ENCODE measurements at places on chromosomes 5 and 9.
A peak's percentile ranks its signal among the peaks of the same experiment; 100 is the strongest.

- DNase-seq: no peak
Observed at GRCh38 chr5:113153512-113154097, 177.0 kb downstream of the DCP2 start.

GRCh38 chr9:131774636-131775035 is 34.8 kb upstream of the RAPGEF1 start:
- no peak for DNase-seq

DNA sequence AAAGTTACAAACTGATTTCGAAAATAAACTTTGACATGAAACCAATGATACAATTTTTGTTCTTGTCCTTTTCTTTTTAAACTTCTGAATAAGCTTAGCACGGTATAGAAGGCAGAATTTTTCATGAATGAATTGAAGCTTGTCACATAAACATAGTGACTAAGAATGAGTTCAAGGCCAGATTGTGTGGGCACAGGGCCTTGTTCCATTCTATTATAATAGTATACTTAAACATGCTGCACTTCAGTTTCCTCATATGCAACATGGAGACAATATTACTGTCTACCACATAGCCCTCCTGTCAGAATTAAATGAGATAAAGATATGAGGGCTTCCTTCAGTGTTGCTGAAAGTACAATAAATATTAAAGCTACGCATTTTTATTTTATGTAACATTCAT is 204.2 kb upstream of the HAPLN1 start:
- no peak for DNase-seq

- DNase-seq: no peak
Observed at GRCh38 chr5:109714592-109714991, 24.9 kb downstream of the MAN2A1 start.

- DNase-seq: no peak
Observed at GRCh38 chr9:109940561-109940960, 160.6 kb downstream of the PALM2AKAP2 start.

DNA sequence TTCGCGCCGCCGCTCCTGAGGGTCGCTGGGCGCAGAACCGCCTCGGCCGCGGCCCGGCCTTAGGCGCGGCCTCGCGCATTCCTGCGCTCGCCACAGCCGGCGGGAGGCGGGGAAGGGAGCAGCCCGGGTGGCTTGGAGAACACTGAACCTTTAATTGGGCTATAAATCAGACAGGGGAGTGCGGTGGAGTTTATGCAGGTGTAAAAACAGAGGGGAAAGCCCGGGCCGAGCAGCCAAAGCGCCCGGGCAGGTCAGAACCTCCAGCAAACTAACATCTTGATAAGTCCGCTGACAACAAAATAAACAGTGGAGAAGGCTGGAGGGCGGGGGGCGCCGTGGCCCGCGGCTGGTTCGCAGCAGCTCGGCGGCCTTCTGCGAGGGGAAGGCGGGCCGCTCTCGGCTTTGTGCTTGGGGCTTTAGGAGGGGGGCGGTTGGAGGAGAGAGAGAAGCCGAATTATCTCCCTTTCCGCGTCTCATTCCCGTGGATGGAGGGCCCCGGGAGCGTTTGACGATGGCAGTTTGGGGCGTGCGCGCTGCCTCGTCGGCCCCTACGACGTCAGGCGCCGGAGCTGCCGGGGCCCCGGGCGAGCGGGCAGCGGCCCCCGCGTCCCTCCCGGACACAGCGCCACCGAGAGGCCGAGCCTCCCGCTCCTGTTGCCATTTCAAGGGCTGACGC is 11.3 kb downstream of the FOXD1 start:
- peak; percentile 91 for DNase-seq

- DNase-seq: no peak
Observed at GRCh38 chr5:110716247-110717245, 9.9 kb downstream of the TMEM232 start.

- DNase-seq: no peak
Observed at GRCh38 chr9:32430720-32431119, 46.3 kb downstream of the ACO1 start.

- DNase-seq: no peak
Observed at GRCh38 chr5:172429201-172429940, 25.0 kb downstream of the SH3PXD2B start.

GRCh38 chr9:116337015-116337414 is 183.4 kb downstream of the PAPPA start:
- DNase-seq: peak; percentile 23

GRCh38 chr9:21836437-21837161 is 34.2 kb downstream of the MTAP start:
- no peak for DNase-seq

DNA sequence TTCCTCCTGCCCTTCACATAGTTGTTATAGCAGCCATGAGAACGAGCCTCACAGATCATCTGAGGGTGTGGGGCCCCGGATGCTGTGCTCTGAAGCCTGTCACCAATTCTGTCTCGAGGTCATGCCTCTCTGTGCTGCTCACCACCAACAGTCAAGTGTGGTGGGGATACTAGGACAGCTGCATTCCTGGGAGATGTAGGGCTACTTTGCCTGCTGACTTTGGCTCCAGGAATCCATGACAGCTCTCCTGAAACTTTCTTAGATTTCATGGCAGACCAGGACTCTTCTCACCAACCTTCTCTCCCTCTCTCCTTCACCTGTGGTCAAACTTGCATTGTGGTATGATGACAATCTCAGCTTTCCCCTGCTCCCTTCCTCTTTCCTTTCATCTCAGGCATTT is 395.9 kb downstream of the PSAT1 start:
- DNase-seq: no peak

DNA sequence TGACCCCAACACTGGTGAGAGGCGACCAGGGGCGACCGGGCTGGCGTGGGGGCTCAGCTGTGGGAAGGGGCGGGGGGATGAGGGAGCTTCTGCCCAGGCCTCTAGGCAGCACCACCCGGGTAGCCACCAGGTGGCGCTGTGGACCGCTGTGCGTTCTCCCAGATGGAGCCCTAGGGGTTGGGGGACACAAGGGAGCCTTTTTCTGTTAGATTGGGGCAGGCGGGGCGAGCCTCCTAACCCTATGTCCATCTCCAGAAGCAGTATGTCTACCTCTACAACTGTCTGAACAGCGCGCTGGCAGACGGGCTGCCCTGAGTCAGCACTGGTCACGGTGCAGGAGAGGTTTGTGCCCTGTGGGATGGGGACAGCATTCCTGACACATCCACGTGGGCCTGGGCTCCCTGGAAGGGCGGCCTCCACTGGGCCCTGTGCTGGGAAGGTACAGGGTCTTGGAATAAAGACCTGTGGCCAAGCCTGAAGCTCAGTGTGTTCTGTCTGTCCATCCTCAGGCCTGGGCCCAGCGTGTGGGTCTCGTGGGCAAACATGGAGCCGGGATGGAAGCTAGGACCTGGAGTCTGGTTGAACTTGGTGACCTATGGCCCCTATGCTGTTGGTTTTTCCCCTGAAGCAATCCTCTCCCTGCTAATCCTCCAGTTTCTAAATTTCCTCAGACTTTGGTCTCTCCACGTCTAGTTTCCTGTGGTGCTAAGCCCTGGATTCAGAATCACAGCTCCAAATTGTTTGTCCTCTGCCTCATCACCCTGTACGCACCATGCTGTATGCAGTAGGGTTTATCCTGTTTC is 23.1 kb upstream of the SPTLC1 start:
- peak; percentile 80 for DNase-seq

DNA sequence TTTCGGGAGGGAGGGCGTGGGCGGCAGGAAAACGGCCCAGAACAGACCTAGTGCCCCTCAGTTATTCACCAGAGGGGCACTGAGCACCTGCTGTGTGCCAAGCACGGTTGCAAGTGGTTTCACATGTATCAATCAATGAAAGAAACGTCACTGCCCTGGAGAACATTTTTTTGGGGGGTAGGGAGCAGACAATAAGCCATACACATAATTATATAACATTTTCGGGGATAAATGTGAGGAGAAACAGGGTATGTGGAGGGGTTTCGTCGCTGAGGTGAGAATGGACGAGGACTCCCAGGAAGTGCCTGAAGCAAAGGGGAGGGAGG is 444 bp upstream of the ZNF354A start:
- DNase-seq: no peak

DNA sequence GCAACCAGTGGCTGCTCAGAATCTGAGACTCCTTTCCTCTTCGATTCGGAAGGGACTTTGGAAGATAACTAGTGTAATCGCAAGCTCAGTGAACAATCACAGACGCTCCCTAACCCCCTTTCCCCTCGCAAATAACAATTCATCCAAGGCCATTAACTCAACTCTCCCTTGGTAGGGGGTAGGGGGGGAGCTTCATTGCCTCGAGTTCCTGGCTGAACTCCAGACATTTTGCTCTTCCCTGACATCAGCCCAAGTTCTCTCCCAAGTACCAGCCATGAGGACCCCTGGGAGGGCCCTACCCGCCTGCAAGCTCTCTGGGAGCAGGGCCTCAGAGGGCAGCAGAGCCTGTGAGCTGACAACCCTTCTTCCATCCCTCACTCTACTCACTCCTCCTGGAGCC is 8.4 kb downstream of the FAM163B start:
- no peak for DNase-seq

GRCh38 chr9:18182636-18183035 is 291.3 kb upstream of the ADAMTSL1 start:
- no peak for DNase-seq

- no peak for DNase-seq
Observed at GRCh38 chr5:40033411-40033810, 608.6 kb upstream of the DAB2 start.

GRCh38 chr5:112640546-112640945 is 97.1 kb upstream of the APC start:
- peak; percentile 28 for DNase-seq

GRCh38 chr5:359301-359897 is 37.9 kb downstream of the AHRR start:
- no peak for DNase-seq

- DNase-seq: no peak
Observed at GRCh38 chr5:57216714-57217113, 42.9 kb downstream of the GPBP1 start.

- DNase-seq: no peak
Observed at GRCh38 chr9:34176089-34176488, 2.8 kb upstream of the UBAP1 start.

- DNase-seq: peak; percentile 54
Observed at GRCh38 chr9:8694983-8695588, 895.5 kb upstream of the DMAC1 start.

GRCh38 chr9:97078362-97078761 is 39.4 kb upstream of the CTSV start:
- no peak for DNase-seq

DNA sequence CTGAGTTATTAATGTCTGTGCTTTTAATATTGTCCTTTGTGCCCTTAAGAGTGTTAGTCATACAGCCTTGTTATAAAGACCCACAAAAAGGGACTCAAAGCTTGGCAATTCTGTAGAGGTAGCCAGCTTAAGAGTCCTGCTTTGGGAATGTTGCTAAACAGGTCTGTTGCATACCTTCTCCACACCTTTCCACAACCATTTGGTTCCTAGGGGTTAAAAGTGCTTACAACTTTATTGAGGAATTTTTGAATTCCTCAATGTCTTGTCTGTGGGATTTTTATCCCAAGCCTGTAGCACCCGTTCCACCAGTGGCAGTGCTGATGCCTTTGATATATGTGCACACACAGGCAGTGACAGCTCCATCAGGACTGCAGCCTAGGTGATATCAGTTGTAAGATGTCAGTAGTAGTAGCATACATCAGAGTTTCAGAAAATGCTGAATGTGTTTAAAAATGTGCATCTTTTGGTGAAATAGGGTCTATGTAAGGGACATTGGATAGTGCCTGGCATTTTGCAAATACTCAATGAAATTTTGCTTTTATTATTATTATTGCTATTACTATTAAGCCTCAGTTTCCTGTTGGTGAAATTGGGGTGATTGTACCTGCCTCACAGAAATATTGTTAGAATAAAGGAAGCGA is 68.5 kb downstream of the WWC1 start:
- no peak for DNase-seq

DNA sequence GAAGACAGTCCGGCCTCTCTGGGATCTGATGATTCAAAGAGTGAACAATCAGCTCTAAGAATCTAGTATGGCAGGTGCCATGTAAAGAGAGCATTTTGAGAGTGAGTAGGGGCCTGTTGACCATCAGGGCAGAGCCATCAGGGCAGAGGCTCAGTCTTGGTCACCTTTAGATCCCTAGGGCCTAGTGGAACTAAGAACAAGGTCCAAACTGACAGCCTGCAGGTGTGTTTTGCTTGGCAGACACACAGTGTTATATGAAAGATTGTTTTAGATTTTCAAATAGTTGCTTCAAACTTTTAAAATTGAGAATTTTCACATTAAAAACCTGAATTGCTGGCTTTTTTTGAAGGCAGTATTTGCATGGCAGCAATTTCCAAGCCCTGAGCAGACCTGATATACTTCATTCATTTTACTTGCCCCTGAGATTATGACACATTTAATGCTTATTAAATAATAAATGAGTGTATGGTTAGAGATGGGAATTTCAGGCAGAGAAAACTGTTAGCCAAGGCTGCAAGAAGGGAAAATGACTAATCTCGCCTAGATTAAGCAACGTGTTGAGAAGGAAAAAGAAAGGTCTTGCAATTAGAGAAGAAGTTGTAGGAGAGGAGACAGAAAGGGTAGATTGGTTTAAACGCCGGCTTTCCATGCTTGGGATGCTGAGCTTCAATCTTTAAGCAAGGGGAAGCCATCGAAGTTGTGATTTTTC is 279.6 kb downstream of the ARRDC3 start:
- no peak for DNase-seq

DNA sequence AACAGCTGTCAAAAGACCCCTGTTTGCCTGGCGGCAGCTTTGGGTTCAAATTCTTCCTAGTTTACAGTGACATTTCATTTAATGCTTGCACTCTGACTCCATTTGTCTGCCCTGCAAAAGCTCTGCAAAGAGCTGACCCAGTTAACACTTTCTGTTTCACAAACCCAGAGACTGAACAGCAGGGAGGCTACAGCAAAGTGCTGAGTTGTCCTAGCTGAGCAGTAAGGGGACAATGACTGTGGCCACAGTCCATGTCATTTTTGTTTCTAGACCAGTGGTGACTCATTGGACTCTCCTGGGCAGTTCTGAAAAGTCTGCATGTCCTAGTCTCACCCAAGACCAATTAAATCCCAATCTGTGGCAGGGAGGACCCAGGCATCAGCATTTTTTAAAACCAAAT is 994.8 kb upstream of the WWC1 start:
- no peak for DNase-seq

DNA sequence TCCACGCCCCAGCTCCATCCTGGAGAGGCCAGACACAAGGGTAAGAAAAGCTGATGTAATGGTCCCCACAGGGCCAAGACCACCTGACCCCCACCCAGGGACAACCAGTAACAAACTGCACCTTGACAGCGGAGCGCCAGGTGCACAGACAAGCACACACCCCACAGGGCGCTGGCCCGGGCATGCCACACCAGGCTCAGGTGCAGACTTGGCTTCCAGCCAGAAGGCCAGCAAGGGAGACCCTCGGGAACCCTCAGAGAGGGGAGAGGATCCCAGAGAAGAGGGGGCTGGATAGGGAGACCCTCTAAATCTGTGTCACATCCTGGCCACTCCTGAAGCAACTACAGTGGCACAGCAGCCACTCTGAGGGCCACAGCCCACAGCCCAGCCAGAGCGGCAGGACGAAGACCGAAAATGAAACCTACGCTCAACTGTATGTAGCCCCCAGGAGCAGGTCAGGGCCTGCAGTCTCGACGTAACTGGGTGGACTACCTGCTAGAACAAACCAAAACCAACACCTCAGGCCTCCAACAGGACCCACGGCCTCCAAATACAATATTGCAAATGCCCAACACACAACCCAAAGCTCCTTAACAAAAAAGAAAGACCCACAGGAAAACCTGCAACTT is 18.5 kb downstream of the CAMSAP1 start:
- no peak for DNase-seq

Measured in retina (tissue), 1 donor.